ENCODE measurements at places on chromosomes 4 and X.

- no peak for DNase-seq
Observed at GRCh38 chr4:8010618-8011017, 71.0 kb upstream of the AFAP1 start.

DNA sequence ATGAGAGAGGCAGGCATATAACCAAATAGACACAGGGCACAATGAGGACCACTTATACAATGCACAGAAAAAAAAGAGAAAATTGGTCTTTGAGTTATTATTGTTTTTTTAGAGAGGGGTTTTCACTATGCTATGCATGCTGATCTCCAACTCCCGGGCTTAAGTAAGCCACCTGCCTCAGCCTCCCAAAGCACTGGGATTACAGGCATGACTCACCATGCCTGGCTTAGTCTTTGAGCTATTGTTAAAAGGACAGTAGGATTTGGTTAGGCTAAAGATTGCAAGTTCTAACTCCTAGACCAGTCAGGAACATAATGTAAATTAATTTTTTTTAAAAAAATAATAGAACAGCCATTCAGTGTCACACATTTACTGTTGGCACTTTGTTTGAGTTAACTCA is 340.1 kb downstream of the GPAT3 start:
- DNase-seq, result no peak

GRCh38 chr4:150149381-150149780 is 71.1 kb downstream of the DCLK2 start:
- DNase-seq, result no peak

- DNase-seq, result no peak
Observed at GRCh38 chrX:32871636-32872035, 339.7 kb downstream of the DMD start.

- DNase-seq, result no peak
Observed at GRCh38 chrX:118325453-118325852, 20.5 kb upstream of the WDR44 start.

DNA sequence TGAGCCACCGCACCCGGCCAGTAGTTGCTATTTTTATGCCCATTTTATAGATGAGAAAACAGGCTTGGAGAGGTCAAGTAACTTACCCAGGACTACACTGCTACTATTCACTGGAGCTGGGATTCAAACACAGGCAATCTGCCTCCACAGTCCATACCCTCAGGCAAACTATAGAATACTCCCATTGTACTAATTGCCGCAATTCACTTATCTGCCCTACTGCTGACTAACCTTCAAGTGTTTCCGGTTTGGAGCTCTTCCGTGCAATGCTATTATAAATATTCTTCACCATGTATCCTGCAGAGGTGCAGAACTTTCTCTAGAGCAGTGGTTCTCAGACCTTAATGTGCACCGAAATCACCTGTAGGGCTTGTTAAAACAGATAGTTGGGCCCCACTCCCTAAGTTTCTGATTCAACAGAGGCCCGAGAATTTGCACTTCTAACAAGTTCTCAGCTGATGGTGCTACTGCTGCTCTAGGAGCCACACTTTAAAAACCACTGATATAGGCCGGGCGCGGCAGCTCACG is 1.9 kb upstream of the G3BP2 start:
- DNase-seq, result no peak

- peak; percentile 32 for DNase-seq
Observed at GRCh38 chr4:124903995-124904722, 191.6 kb upstream of the ANKRD50 start.

DNA sequence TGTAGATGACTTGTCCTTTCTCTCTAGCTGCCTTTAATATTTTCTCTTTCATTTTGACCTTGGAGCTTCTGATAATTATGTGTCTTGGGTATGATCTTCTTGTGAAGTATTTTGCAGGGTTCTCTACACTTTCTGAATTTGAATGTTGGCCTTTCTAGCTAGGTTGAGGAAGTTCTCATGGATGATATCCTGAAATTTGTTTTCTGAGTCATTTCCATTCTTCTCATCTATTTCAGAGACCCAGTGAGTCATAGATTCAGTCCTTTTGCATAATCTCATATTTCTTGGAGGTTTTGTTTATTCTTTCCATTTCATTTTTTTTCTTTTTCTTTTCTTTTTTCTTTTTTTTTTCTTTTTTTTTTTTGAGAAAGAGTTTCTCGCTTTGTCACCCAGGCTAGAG is 585.7 kb upstream of the PABPC4L start:
- no peak for DNase-seq

DNA sequence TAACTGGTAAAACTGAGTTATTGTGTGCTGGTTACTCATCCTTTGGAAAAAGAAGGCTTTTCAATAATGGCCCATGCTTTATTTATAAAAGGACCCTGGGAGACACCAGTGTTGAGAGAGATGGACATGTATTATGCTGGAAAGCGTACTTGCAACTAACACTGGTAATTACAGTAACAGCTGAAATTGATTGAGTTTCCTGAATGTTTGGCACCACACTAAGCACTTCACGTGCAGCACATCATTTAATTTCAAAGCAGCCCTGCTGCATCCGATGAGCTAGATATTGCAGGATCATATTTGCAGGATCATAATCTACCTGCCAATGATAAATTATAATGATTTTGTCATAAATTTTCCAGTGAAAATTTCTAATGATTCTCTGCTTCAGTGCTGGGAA is 81.5 kb downstream of the QRFPR start:
- no peak for DNase-seq

GRCh38 chr4:139368998-139369397 is 66.7 kb upstream of the NDUFC1 start:
- DNase-seq, result no peak

DNA sequence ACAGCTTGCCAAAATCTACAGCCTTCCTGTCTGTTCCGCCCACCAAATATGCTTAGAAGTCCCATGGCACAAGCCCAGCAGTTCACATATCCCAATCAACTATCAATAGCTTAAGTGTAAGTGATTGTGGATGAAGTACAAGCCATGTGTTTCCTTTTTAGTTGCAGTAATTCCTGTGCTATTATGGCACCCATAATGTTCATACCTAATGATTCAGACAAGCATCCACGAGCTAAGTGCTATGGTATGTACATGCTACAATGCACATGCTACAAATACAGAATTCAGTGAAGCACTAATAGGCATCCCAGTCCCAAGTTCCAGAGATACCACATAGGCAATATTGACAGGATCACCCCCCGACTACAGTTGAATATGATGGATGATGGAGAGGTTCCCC is 94.5 kb downstream of the PCDH19 start:
- DNase-seq, result no peak

- DNase-seq, result no peak
Observed at GRCh38 chr4:146450524-146450923, 71.2 kb downstream of the SLC10A7 start.

- no peak for DNase-seq
Observed at GRCh38 chrX:103254171-103254824, 657 bp downstream of the TCEAL8 start.

DNA sequence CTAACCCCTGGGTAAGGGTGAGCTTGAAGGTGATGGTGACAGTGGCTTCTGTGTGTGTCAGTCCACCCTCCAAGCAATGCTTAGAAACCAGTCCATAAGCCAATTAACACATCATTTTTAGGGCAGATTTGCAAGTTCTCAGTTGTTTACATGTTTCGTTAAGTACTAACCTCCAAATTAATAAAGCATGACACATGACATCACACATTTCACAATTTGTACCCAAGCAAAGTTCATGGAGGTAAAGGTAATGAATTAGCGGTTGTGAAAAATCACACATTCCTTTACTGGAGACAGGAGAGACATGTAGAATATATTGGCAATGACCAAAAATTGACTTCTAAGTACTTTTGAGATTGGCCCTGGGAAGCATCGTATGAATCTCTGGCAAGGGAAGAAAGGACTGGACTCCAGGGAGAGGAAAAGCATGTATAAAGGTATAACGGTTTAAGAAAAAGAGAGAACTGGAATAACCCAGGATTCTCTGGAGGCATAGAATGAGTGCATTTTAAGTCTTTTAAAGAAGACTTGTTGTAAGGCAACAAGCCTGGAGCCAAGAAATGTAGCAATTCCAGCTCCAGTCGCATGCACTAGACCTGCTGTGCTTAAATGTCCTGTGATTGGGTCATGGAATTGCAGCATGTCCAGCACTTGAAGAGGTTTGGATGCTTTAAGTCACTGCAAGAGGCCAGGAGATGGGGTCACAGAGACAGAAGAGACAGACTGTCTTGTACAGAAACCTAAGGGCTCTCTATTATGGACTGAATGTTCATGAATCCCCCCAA is 34.1 kb downstream of the TRIM2 start:
- no peak for DNase-seq

- DNase-seq, result peak; percentile 90
Observed at GRCh38 chr4:152106113-152106763, 345.4 kb upstream of the GATB start.

DNA sequence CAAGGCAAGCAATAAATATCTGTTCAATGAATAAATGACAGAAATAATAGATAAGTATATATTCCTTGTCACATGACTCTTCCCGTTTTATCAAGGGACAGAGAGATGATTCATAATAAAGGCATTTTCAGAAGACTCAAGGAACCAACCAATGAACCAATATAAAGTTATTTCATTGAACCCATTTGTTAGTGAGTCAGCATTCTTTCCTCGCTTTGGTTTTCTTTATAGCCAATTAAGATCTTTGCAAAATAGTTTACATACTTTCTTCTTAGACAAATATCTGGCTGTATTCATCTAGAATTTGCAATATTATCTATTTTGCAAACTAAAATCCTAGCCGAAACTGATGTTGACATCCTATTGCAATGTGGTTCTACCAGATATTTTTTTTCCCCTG is 269.4 kb downstream of the IL15 start:
- no peak for DNase-seq

DNA sequence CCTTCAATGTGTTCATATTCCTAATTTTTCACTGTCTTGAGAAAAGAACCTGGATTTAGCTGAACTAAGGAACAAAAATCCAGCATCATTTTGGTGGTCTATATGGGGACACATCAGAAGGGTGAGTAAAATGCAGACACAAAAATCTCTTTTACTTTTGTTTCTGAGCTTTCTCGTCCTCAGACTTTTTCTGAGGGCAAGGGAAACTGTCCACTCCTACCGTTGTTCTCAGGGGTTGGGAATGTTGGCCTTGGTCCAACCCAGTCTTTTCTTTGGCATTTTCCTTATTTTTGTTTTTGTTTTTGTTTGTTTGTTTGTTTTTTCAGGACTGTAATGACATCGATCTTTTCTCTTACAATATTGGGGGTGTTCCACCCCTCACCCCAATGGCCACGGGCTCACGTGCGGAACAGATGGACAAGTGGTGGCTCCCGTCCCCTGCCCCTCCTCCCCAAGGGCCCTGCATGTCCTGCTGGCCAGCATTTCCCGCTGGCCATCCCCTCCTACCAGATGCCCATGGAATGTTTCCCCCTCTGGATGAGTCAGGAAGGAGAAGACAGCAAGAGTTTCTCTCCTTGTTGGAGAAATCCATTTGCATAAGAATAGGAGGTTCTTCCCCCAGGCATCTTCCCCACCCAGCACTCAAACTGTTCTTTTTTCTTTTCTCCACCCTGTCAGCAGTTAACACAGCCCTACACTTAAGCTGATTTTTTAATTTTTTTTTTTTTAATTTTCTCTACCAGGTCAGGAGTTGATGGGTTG is 305.4 kb upstream of the NDST4 start:
- DNase-seq, result no peak

DNA sequence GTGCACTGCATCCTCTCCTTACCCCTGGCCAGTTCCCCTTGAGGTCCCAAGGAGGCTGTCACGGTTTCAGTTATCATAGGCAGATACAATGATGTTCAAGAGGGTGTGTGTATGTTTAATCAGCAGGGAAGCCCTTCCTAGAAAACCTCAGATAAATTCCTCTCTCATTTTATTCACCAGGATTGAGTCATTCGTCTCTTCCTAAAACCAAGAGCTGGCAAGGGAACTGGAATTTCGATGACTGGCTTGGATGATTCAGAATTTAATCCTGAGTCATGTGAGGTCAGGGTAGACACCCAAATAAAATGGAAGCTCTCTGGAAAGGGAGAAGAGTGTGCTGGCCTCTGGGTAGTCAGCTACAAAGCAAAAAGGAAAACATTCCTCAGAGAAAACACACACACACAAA is 106.2 kb upstream of the RAPGEF2 start:
- DNase-seq, result peak; percentile 92

DNA sequence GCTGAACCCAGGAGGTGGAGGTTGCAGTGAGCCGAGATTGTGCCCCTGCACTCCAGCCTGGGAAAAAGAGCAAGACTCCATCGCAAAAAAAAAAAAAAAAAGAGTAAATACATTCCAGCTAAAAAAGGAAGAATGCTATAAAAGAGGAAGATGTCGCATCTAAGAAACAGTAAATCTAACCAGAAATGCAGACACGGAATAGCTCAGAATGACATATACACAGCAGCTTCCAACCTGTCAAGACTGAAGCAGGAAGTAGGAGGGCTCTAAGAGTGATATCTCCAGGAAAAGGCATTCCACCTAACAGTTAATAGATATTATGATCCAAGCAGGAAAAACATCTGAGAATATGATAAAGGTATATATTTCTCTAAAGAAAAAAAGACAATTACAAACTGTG is 16.0 kb downstream of the CLOCK start:
- no peak for DNase-seq

DNA sequence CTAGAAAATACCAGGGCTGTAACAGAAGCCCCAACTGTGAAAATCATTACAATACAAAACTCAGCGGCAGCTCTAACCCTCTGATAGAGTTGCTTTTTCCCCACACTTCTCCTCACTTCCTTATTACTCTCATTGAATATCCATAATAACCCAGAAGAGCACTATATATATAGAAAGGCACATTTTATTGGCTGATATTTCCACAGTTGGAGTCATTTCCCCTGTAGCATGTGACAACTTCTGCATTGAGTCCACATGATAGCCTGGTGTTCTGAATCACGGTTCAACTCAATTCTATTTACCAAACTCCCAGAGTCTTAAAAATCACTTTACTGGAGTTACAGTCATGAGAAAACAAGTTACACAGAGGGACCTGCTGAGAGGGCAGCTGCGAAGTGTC is 46.6 kb upstream of the NWD2 start:
- DNase-seq, result no peak

- no peak for DNase-seq
Observed at GRCh38 chrX:34557733-34558132, 99.4 kb downstream of the TMEM47 start.

- DNase-seq, result no peak
Observed at GRCh38 chr4:134337574-134337973, 136.0 kb upstream of the PABPC4L start.

DNA sequence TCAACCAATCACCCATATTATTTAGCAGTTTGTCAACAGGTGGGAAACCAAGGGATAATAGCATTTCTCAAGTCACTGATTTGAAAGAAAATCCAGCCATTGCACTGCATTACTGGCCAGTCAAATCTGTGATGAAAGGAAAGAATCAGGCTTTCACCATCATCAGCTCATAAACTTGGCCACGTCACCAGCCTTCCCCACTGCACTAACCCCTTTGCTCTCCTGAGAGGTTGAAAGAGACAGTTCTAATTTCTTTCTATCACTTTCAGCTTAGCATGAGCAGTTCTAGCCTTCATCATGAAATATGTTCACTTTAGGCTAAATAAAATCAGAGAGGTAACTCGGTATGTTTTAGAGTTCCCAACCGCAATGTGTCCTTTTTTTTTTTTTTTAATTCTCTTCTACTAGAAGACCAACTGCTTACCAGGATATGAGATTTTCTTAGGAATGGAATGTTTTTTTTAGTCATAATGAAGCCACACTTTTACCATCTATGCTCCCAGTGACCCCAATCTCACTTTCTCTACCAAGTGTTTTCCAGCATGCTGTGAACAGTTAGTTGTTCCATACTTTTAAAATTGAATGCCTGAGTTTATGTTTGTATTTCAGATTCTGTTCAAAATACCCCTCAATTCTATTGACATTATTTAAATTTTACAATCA is 55.7 kb upstream of the SLC7A11 start:
- DNase-seq, result no peak

GRCh38 chrX:46209768-46210167 is 335.5 kb downstream of the ZNF674 start:
- DNase-seq, result peak; percentile 48
